ENCODE measurements at places on chromosomes 11 and 22.
A peak's percentile ranks its signal among the peaks of the same experiment; 100 is the strongest.

GRCh38 chr22:27660306-27660705, 141.2 kb downstream of the MN1 start:
- DNase-seq: no peak

- no peak for DNase-seq
These were observed 92.8 kb upstream of the ANO1 start for GRCh38 chr11:69985331-69985640.

DNA sequence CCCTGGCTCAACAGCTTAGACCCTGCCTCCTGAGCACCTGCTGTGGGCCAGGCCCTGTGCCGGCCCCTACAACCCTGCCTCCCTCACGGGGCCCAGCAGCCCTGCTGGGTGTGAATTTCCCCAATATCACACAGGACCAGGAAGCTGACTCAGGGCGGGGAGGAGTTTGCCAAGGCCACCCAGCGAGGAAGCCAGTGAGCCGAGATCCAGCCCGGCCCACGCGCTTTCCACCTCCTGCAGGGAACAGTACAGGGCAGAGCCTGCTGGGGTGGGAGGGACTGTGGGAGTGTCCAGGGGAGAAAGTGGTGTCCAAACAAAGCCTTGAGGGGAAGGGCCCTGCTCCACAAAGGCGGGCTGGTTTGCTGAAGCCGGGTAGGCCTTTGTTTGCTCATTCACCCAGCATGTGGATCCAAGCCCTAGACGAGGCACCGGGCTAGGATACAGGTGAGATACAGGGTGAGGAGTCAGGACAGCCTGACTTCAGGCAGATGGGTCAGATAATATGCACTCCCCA, 26.8 kb downstream of the RPL3 start:
- DNase-seq: peak; percentile 63

DNA sequence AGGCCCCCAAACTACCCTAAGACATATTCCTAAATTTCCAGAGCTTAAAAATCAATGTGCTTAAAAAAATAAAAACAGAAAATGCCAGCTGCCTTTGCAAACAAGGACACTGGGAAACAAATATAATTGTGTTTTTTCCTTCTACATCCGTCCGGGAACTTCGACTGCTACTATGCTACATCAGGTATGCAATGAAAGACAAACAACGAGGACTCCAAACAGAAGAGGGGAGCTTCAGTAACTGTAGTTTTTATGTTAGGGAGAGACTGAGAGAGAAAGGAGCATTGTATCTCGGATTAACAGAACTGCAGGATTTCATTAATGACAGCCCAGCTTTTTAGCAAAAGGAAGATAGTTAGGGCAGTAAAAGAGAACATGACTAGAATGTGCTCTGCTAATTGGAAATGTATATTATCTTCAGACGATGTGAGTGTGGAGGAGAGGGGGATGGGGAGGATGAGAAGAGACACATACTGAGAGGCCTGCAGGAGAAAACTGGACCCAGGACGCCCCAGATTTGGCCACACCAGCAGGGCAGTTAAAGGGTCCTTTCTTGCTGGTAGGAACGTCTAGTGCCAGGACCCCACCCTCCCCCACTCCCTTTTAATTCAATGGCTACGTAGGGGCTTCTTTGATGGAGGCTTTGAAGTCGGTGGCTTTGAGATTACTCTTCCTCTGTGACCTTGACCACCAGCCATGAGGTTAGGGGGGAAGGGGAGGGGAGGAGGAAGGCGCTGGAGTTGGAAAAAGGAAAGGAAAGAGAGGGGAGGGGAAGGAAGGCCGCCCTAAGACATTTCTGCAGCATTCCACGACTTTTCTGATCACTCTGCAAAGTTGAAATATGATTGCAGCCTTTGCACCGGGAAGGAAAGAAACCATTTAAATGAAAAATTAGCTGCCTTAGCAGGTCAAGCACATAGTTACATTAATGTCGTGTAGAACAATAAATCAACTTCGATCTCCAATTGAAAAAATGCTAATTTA, 187.1 kb downstream of the BLID start:
- no peak for DNase-seq

- peak; percentile 62 for DNase-seq
These were observed 85.3 kb upstream of the SYT13 start for GRCh38 chr11:45371251-45372115.

GRCh38 chr22:47279746-47280145, 517.3 kb downstream of the TBC1D22A start:
- DNase-seq: no peak

DNA sequence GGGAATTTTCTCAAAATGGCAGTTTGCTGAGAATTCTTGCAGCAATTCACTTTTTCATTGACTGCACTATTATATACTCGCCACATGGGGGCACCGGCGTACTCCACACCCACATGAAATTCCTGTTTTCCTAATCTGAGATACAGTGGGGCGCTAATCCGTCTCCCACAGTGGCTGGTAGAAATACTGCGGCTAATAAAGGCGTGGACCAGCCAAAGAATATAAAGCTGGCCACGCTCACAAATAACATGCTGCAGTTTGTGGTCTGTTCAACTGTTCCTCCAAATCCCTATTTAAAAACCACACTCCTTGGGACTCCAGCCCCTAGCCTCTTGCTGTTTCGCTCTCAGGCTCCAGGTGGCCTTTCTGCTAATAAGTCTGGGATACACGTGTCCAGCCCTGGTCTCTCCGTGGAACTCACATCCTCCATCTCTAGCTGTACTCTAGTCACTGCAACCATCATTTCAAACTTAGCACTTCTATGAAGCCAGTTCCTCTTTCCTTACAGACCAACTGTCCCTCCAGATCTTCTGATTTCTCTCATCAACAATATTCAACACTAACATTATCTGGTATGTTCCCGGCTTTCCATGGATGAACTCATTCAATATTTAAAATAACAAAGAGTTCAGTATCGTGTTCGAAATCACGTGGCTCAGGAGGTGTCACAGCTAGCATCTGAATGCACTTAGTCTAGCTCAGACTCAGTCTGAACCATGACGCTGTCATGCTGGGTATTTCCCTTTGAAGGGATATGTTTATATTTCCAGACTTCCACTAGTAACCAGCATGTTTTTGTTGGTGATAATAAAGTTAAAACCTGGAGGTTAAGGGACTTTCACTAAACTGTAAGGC, 22.0 kb downstream of the TBRG1 start:
- peak; percentile 35 for DNase-seq

All from anterior cingulate cortex (tissue), 58 donors.